ENCODE measurements at places on chromosomes 16 and 17.
A peak's percentile ranks its signal among the peaks of the same experiment; 100 is the strongest.

GRCh38 chr17:65022751-65023700 is 33.5 kb downstream of the GNA13 start:
- no peak for DNase-seq

GRCh38 chr17:27621942-27622559 is 8.9 kb upstream of the LGALS9 start:
- DNase-seq = no peak

GRCh38 chr17:68425979-68426378 is 31.3 kb downstream of the WIPI1 start:
- no peak for DNase-seq

DNA sequence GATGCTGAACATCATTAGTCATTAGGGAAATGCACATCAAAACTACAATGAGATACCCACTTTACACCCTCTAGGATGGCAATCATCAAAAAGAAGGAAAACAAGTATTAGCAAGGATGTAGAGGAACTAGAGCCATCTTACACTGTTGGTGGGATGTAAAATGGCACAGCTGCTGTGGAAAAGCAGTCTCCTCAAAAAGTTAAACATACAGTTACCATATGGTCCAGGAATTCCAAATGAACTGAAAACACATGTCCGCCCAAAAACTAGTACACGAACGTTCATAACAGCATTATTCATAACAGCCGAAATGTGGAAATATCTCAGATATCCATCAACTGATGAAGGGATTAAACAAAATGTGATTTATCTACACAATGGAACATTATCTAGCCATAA is 7.0 kb downstream of the FBF1 start:
- DNase-seq = no peak

DNA sequence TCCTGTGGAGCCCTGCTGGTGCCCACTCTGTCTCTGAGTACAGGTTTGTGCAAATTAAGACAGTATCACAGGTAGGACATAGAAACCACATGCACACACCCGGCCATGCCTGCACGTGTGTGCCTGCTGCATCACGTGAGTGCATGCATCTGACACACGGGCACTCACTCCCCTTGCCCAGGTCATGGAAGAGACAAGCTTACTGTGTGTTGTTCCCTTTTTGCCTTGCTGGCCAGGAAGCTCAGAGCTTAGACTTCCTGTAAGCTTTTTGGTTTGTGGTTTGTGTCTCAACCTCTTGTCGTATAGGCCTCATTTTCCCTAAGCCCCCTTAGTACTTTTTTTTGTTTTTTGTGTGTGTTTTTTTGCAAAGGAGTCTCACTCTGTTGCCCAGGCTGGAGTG is 25.0 kb downstream of the ZNF469 start:
- no peak for DNase-seq

GRCh38 chr17:43702637-43703036 is 40.9 kb upstream of the MEOX1 start:
- no peak for DNase-seq

- peak; percentile 48 for DNase-seq
Observed at GRCh38 chr17:65370669-65371131, 190.7 kb downstream of the AXIN2 start.

GRCh38 chr16:3038256-3038655 is 1.5 kb upstream of the BICDL2 start:
- no peak for DNase-seq

Measured in activated naive CD8-positive, alpha-beta T cell treated with anti-CD3 and anti-CD28 coated beads, Interleukin-2, amount 10 ng/mL, durations not matched to agents 7 days and 5 days (primary cell).